ENCODE measurements at places on chromosomes 3 and 15. TPM values are rescaled to one million over a fixed set of nuclear protein-coding genes. Genes with fewer than 3 reads are reported as not detected.

- DNase-seq: no peak
These were observed 6.8 kb upstream of the DUSP7 start for GRCh38 chr3:52063026-52063723.

DNA sequence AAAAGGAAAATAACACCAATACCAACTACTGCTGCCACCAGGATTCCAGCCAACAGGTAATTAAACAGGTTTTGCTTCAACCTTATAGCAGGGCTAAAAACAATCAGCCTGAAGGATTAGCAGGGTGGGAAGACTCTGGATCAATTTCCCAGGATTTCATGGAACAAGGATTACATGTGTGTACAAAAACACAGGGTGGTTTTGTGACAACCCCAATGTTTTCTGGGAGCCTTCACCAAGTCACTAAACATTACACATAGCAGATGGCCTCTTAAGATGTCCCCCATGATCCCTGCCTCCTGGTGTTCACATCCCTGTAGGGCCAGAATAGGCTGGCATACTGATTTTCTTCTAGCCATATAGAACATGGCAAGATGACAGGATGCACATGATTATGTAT lies 42.8 kb upstream of the ARHGEF3 start:
- DNase-seq: no peak

GRCh38 chr3:18223974-18224373 lies 201.2 kb downstream of the SATB1 start:
- DNase-seq: no peak

- peak; percentile 4 for DNase-seq
These were observed 296.9 kb upstream of the NECTIN3 start for GRCh38 chr3:110774496-110775265.

Gene NUP210
- 8.9 TPM for total RNA-seq

DNA sequence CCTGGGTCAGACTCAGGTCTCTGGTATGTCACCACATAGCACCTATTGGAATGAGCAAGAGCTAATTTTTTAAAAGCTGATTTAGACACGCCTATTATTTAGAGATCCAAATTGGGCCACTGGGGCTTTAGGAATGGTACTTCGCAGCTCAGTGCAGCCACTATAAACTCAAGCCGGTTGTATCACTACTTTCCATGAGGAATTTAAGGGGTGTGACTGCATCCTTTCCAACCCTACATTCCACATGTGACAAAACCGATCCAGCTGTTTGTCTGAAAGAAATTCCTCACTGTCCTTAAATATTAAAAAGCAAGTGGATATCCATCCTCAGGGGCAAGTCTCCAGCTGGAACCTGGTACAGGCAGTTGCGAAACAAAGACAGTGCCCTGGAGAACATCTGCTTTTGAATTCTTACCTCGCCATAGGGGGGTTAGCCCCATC lies 12.8 kb downstream of the VGLL3 start:
- DNase-seq: no peak

- DNase-seq: no peak
These were observed 354.6 kb upstream of the ROPN1 start for GRCh38 chr3:124346487-124346886.

Gene TGM5
- total RNA-seq: not detected

- DNase-seq: no peak
These were observed 12.7 kb upstream of the KBTBD8 start for GRCh38 chr3:66985336-66985920.

- DNase-seq: no peak
These were observed 224.2 kb downstream of the CNTN3 start for GRCh38 chr3:74390121-74390877.
